Muscle of arm (tissue), 14 donors: ENCODE measurements at places on chromosomes 16 and 17.

GRCh38 chr17:1241929-1242328, 28.3 kb upstream of the BHLHA9 start:
- DNase-seq = peak; percentile 84

- peak; percentile 79 for DNase-seq
Observed at GRCh38 chr17:57130708-57131461, 45.8 kb downstream of the AKAP1 start.

DNA sequence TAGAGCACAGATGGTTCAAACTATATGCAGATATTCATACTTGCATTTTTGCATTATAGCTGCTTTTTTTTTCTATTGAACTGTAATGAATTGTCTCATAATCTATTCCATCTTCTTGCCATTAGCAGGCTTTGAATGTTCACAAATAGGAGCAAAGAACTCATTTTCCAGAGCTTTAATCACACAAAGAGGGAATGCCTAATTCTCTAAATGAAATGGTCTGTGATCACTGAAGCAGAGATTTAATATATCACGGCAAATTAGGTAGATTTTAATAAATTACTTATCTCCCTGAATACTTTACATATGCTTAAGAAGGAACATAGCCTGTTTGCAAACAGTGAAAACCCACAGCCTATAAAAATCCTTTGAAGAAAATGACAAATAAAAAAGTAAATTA, 97.6 kb upstream of the AKTIP start:
- no peak for DNase-seq

DNA sequence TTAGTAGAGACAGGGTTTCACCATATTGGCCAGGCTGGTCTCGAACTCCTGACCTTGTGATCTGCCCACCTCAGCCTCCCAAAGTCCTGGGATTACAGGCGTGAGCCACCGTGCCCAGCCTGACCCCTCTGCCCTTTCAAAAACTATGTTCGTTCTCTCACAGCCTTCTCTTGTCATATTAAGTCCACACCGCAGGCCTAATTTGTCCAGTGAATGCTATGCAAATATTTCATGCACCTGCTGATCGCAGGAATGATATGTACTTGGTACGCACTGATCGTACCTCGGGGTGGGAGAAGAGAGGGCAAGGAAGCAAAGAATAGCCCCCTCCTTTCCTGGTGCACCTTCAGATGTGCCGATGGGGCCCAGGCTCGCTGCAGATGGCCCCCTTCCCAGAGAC, 3.0 kb upstream of the BIRC5 start:
- DNase-seq = no peak
